ENCODE measurements at places on chromosomes 1 and 21. TPM values are rescaled to one million over a fixed set of nuclear protein-coding genes. Genes with fewer than 3 reads are reported as not detected.

MAP3K21 gene
- 4.7 TPM for total RNA-seq

LPAR3 gene
- 0.08 TPM for total RNA-seq

FMO4 gene
- 12.7 TPM for total RNA-seq

GRCh38 chr1:147665521-147665920 is 4.8 kb downstream of the ACP6 start:
- no peak for DNase-seq

DNA sequence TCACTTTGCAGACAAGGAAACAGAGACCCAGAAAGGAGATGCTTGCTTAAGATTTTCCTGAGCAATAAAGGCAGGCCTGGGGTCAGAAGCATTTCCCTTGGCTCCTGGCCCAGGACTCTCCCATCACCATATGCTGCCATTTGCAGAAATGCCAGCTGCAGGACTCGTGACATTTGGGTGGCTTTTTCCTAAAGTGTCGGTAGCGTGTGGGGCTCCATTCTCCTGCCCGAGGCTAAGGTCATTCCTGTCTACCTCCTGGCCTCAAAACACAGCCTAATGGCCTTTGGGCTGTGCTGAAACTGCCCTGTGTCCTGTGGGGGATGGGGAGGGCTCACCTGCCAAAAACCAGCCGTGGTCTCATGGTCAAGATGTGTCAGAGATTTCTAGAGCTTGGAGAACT is 216.1 kb upstream of the EDN2 start:
- no peak for DNase-seq

- no peak for DNase-seq
Measured at GRCh38 chr1:89149229-89149628, 23.3 kb upstream of the GBP2 start.

- DNase-seq: no peak
Measured at GRCh38 chr21:18443085-18443484, 39.5 kb upstream of the TMPRSS15 start.

DNA sequence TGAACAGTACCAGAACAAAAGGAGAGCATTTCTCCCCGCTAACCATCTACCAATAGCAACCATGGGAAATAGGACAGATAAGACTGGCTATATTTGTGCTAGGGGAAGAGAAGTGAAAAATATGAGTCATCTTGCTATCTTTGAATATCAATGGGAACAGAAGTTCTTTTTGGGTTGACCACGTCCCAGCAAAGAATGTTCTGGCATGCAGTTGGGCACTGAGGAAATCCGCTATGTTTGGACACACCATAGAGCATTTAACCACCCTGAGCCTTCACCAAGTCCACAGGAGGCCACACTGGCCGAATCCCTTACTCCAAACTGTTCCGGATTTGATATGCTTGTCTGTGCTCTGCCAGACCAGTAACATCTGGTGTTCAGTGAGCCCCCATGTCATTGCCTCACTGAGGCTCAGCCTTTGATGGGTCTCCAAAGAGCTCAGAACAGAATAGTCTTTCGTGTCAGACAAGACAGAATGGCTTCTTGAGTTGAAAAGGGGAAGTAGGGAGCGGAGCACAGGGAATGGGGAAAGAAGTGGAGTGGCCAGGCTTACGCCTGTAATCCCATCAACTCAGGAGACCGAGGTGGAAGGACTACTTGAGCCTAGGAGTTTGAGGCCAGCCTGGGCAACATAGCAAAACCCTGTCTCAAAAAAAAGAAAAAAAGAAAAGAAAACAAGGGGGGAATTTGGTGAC is 81.4 kb downstream of the SMYD2 start:
- no peak for DNase-seq

DNA sequence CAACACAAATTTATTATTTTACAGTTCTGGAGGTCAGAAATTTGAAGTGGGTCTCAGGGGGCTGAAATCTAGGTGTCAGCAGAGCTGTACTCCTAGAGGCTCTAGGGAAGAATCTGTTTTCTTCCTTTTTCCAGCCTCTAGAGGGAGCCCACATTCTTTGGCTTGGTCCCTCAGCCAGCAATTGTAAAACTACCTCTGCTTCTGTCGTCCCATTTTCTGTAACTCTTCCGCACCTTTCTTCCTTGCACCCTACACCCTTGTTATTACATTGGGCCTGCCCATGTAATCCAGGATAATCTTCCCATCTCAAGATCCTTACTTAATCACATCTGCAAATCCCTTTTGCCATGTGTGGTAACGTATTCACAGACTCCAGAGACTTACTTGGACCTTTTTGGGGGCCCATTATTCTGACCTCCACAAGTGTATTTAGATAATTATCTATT is 24.8 kb upstream of the THEM4 start:
- DNase-seq: no peak

DNA sequence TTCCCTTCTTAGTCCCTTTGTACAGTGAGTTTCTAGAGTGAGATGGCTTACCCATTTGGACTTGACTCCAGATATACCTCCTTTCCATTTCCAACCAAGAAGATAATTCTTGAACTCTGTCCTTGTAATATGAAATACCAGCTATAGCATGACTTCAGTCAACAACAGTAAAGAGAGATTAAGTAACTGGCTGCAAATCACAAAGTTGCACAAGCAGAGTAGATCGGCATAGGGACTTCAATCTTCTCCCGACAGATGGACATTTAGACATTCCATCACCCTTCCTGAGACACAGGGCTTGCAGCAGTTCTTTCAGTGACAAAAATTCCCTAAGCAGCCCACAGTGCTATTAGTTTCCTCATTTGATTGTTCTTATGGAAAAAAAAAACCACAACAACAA is 44.6 kb downstream of the JAK1 start:
- no peak for DNase-seq

DNA sequence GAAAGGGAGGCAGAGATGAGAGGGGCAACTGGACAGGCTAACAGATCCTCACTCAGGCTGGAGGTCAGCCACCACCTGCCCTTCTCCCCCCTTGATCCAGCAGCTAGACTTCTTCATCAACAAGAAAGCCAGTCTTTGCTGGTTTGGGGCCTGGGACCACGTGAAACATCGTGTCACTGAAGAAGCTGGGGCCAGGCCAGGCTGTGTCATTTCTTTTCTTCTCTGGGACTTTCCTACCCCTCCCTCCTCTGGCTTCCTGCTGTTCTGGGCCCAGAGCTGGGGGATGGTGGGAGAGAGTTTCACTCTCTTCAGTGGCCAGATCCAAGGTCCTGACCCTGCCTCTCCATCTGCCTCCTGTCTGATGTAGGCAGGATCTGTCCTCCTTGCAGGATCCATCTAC is 18.1 kb upstream of the SLC26A9 start:
- DNase-seq: no peak

DNA sequence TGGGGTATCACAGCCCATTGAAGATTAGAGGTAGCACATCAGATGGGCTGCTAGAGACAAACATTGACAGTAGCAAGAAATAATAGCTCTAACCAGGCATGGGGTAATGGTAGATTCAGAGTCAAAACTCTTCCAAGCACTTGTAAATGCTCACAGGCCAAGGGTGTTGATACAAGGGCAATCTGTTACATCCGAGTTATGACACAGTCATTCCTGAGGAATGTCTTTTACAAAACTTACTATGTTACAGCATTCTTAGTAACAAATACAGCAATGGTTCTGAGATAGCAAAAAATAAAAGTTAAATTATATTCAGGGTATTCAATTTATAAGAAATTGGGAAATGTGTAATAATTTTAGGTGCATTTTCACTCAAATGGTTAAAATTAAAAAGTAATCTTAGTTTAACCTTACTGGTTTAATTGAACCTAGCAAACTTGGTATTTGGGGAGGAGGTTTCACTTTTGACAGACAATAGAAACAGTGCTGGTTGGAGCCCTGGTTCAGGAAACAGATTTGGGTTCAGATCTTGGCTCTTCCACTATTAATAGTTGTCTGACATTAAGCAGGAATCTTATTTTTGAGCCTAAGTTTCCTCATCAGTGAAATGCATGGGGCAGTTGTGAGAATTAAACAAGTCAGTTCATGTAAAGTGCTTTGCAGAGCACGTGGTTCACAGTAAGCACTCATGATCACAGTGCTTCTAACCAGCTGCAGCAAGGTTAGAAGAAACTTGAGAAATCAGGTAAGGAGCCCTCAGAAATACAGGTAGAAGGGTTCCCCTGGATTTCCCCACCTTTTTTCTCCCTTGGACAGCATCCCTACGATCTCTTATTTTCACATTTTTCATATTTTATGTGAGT is 4.4 kb downstream of the ST3GAL3 start:
- no peak for DNase-seq

DNA sequence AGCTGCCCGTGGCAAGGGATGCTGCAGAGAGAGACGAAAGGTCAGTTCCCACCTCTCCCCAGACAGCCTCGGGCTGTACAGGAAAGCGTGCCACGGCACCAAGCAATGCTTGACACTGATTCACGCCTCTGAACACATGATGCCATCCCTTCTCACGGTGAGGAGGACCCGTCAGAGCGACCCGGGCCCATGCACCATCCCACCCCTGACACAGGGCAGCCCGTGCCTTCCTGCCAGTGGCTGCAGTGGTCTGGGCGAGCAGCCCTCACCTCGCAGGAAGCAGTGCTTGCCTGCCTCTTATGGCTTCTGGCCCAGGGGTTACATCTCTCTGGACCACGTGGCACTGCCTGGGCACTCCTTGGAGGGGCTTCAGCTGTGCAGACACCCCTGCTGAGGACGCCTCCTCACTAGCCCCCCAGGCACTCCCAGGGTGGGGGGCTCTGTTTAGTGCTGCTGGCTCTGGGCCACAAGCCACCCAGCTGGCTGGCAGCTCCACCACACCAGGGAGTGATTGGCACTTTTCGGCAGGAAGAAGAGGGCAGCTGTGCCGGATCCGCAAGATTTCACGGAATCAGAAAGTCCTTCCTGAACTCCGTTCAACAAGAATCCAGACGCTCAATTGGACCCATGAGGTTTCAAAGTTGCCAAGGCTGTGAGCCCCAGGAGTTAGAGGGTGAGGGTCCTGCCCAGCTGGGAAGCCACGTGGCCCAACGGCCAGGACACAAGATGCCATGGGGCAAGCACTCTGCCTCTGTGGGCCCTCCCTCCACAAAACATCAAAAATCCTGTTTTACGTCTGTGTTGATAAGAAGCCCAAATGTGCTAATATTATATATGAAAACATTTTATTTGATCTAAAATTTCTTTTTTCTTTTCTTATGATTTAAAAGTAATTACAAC is 34.8 kb upstream of the SLC19A1 start:
- DNase-seq: no peak

- DNase-seq: no peak
Measured at GRCh38 chr1:236748268-236748870, 46.7 kb upstream of the MTR start.

- no peak for DNase-seq
Measured at GRCh38 chr1:161285521-161285920, 24.2 kb downstream of the MPZ start.

DNA sequence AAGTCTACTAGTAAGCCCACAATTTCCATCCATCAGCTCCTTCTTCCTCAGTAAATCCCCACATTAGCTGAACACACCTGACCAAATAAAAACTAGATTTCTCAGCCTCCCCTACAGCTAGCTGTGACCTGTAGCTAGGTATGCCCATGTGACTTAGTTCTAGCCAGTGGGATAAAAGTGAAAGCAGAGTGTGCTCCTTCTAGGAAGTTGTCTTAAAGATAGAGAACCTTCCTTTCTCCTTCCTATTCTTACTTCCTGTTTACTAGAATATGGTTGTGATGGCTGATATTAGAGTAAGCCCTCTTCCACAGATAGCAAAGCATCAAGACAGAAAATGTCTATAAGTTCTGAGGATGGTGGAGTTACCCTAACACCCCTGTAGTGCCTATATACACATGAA is 67.0 kb downstream of the PIK3R3 start:
- DNase-seq: no peak
